Hematopoietic multipotent progenitor cell treated with erythropoietin and hydrocortisone succinate and interleukin-3 and kit ligand, for 17 days (in vitro differentiated cells): ENCODE measurements at places on chromosomes 13 and 19.
A peak's percentile ranks its signal among the peaks of the same experiment; 100 is the strongest.

DNA sequence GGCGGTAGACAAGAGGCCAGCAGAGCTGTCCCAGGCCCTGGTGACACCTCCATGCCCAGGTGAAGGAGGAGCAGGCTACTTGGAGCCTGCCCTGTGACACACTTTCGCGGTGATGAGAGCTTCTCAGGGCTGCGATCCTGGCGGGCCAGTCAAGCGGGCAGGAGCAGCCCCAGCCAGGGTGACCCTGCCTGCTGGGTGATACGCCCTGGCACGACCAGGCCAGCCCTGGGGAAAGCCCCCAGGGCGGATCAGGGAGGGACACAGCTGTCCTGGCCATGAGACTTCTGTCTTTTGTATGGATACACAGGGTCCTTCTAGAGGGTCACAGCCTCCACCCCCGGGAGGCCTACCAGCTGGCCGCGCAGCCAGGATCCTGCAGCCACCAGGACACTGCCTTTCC lies 13.1 kb downstream of the DNM2 start:
- DNase-seq = no peak

GRCh38 chr19:3124630-3125029 lies 11.2 kb upstream of the GNA15 start:
- no peak for DNase-seq

- no peak for DNase-seq
Measured at GRCh38 chr13:51659276-51660127, 75.2 kb downstream of the WDFY2 start.

- peak; percentile 95 for DNase-seq
Measured at GRCh38 chr19:17281391-17282304, at the start of gene ANKLE1. ANKLE1 (plus strand) TSS chr19:17281901; CDS start chr19:17281921, 20 bp downstream.

- no peak for DNase-seq
Measured at GRCh38 chr13:78382491-78382890, 220.9 kb downstream of the POU4F1 start.

DNA sequence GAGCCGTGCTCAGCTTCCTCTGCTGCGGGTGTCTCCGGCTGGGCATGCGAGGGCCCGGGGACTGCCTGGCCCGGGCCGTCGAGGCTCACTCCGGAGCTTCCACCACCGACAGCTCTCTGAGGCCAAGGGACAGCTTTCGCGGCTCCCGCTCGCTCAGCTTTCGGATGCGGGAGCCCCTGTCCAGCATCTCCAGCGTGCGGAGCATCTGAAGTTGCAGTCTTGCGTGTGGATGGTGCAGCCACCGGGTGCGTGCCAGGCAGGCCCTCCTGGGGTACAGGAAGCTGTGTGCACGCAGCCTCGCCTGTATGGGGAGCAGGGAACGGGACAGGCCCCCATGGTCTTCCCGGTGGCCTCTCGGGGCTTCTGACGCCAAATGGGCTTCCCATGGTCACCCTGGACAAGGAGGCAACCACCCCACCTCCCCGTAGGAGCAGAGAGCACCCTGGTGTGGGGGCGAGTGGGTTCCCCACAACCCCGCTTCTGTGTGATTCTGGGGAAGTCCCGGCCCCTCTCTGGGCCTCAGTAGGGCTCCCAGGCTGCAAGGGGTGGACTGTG lies 1.2 kb downstream of the S1PR4 start:
- peak; percentile 14 for DNase-seq

DNA sequence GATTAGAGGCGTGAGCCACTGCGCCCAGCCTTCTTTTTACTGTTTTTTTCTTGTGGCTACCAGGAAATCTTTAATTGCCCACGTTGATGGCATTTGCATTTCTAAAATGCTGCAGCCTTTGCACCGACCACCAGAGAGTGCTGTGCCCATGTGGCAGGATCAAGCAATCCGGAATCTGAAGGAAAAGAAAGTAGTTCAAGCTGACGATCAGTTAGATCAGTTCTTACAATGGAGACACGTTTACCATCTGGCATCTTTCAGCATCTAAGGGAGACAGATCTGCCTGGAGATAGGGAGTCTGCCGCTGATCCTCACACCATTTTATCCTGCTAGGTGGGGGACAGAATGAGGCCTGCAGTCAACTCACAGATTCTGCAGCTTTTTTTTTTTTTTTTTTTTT lies 19.9 kb downstream of the TINCR start:
- DNase-seq = no peak

DNA sequence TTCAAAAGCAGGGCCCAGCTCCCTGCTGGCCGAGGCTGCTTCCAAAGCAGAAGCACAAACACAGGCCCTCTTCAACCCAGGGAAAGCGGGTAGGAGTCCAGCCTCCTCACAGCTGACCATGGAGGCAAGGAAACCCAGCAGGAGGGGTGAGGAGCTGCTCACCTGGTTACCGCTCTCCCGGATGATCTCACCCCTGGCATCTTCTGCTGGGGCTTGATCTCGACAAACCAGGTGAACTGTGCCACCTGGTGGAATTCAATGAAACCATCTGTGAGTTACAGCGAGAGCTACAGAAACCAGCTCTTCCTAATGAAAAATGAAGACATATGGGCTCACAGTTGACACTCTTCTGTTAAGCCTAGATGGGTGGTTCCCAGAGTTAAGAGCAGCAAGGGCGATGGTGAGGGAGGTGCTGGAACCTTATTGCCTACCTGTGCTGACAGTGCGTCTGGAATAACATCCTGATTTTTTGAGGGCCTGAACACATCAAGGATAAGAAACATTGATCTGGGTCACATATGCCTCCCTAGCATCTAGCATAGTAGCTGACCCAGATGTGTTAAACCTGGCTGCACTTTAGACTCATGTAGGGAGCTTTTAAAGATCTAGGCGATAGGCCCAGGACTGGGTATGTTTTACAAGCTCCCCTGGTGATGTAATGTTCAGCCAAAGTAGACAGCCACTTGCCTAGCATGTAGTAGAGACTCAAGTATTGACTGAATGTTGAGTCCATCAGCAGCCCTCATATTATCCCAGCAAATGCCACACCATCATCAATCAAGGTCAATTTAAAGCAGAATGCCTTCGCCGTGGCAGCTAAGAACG lies 6.1 kb downstream of the DHRS12 start:
- peak; percentile 64 for DNase-seq

- no peak for DNase-seq
Measured at GRCh38 chr13:45658586-45659235, 43.2 kb upstream of the ERICH6B start.

DNA sequence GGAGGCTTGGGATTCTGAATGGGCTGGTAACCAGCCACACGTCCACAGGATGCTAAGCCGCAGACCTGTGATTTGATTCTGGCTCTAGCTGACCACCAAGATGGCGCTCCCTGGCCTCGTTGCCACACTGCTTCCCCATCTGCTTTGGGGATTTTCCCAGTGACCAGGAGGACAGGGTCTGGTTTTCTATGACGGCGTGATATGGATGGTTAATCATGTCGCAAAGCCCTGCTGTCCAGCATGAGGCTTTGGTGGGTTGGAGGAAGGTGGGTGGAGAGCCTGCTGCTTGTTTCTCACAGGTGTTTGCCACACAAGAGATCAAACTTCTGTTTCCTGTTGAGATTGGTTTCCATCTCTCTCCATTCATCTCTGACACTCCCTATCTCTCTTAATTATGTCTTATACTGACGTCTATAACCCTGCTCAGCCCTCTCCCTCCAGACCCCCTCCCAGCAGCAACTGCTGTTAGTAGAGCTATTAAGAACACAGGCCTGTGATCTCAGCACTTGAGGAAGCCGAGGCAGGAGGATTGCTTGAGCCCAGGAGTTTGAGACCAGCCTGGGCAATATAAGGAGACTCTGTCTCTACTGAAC lies 102.7 kb downstream of the SIPA1L3 start:
- no peak for DNase-seq

DNA sequence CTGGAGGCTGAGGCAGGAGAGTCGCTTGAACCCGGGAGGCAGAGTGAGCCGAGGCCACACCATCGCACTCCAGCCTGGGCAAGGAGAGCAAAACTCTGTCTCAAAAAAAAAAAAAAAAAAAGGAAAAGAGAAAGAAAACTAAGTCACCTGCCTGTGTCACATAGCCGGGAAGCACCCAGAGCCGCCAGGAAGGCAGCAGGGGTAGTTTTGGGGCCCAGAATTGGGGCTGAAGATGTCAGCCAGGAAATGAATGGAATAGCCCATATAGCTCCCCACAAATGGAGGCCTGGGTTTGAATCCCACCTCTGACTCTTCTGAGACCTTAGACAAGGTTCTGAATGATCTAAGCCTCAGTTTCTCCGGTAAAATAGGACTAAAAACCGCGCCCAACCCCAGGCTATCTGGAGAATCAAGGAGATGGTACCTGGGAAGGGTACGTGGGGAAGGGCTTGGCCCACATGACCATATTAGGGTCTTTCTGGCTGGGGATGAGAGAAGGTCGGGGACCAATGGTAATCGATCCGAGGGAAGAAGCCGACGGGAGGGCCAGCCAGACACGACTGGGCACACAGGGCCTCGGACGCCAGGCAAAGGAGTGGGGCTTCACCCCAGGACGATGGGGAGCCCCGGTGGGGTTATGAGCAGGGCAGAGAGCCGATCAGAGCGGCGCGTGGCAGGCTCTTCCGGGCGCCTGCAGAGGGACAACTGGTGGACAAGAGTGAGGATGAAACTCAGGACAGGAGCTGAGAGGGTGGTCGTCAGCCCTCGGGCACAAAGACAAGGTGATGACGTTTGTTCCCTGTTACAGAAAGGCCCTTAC lies 14.4 kb downstream of the CCDC124 start:
- no peak for DNase-seq

DNA sequence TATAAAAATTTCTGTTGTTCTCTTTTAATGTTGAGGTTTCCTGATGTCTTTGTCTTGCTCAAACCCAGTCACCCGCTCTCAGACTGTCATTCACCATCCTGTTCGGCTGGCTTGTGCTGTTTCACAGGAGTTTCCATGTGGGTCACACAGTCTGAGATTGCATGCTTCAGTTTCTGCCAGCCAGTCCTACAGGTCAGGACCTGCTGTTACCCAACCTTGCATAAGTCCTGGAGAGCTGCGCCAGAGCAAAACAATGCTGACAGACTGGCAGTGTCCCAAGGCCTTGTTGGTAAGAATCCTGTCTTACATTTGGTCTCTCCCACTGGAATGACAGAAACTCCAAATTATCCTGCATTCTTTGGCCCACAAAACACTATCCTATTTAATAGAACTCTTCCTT lies 340.0 kb upstream of the SLITRK5 start:
- no peak for DNase-seq

DNA sequence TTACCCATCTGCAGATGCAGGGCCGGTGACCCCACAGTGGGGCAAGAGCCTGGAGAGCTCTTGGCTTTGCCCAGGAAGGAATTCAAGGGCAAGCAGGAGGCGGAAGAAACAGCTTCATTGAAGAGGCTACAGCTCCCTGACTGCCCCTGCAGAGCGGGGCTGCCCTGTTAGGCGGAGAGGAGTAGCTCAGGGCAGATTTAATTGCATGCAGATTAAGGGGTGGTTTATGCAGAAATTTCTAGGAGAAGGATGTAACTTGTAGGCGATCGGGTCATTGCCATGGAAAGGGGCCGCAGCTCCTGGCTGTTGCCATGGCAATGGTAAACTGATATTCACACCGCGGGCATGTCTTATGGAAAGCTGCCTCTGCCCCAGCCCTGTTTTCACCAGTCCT lies 94.1 kb downstream of the ATP11A start:
- DNase-seq = no peak

GRCh38 chr13:41263261-41263971 lies at the start of gene MTRF1:
MTRF1 (minus strand) TSS chr13:41263576; CDS start chr13:41260907, 2,669 bp downstream.
- peak; percentile 79 for DNase-seq

DNA sequence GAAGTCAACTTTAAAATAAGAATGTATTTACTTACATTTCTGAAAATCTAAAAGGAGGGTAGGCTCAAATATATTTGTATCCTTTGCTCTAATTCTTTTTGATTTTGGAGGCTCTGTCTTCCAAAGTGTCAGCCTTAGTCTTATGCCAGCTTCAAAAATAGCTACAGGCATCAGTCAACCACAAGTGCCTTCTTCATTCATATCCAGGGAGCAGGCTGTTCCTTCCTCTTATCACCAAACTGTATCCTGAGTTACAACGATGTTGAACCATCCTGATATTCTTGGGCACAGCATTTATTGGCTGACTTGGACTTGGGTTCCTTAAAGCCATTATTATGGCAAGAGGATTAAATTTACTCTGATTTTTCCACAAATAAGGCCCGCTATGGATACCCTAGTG lies 1161.3 kb downstream of the PCDH17 start:
- DNase-seq = no peak

GRCh38 chr13:71515744-71516038 lies 351.3 kb downstream of the DACH1 start:
- DNase-seq = no peak

DNA sequence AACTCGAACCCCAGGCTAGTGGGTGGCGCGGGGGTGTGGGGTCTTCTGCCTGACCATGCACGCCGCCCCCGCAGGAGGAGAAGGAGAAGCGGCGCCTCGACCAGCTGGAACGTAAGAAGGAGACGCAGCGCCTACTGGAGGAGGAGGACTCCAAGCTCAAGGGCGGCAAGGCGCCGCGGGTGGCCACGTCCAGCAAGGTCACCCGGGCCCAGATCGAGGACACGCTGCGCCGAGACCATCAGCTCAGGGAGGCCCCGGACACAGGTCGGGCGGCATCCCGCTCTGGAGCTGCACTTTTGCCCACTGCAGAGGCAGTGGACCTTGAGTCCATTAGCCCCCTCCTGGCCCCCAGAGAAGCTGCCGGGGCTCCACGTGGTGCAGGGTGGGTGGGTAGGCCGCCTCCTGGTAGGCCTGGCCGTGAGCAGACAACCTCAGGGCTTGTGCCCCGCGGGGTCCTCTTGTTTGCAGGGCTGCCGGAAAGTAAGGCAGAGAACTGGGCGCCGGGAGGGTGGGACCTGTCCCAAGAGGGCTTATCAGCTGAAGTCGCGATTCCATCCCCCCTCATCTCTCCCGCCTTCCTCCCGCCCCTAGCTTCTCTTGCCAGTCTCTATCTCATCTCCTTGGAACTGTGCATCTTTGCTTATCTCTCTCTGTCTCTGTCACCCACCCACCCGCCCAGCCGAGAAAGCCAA lies 9.9 kb downstream of the CCDC124 start:
- no peak for DNase-seq

- DNase-seq = no peak
Measured at GRCh38 chr13:99477493-99477892, 23.8 kb upstream of the TM9SF2 start.

DNA sequence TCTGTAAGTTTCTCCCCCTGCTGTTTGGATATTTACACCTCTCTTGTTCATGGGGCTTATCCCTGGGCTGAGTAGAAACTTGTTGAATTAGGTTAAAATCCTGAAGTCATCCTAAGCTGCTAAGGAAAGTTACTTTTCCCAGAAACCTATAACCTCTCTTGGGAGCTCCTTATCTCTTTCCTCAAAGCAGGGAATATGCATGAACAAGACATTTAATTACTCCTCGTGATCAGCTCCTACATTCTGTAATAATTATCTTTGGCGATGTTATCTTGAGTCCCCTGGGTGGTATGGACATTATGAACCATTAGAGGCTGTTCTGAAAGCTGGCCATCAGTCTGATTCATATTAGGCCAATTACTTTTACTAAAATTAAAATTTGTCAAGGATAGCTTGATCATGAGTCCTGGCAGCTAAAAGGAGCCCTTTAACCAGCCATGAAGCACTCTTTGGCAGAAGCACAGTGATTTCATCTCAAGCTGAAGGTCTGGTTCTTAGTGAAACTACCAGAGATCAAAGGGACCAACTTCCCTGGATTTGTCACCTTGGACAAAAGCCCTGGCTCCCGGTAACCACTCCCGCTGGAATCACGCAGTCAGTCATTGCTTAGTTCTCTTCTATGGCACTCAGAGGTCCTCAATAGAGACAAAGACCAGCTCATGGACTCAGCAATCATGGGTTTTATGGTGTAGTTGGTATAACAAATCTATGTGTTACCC lies 811.8 kb downstream of the UQCRFS1 start:
- DNase-seq = no peak

GRCh38 chr19:30419568-30420180 lies 47.5 kb downstream of the ZNF536 start:
- DNase-seq = no peak
